ENCODE measurements at places on chromosomes 2 and 18. TPM values are rescaled to one million over a fixed set of nuclear protein-coding genes. Genes with fewer than 3 reads are reported as not detected.

GAREM1 gene
- 0.51 TPM for total RNA-seq

DNA sequence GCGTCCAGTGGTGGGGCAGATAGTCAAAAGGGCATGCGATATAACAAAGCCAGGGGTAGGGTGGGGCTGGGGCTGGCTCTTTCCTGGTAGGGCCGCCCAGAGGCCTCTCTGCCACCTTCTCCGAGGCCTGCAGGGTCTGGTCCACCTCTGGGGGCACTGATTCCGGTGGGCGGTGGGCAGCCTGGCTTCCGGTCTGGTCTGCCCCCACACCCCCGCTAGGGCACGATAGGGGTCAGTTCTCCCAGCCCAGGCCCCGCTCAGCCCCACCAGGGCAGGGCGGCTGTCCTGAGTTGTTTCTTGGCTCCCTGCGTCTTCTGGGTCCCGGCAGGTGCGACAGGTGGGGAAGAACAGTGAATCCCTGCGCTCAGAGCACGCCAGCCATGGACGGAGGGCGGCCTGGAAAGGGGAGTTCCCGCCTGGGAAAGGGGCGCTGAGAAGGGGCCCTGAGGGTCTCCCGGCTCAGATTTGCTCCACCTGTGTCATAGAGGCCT, 707 bp upstream of the ERFE start:
- H3K4me3 ChIP-seq: no peak overlapping the region

CD8B2 gene
- total RNA-seq: not detected

GRCh38 chr2:114550895-114551793, 108.7 kb downstream of the DPP10 start:
- no peak overlapping the region for H3K27ac ChIP-seq
- no peaks in the 10 kb centered on the region for H3K4me1 ChIP-seq
- DNase-seq: no peak
- no peak overlapping the region for H3K4me3 ChIP-seq
- no peaks in the 10 kb centered on the region for H3K27me3 ChIP-seq

DUSP2 gene
- 22.1 TPM for total RNA-seq

- H3K27ac ChIP-seq: peak overlapping the region; percentile 47
- H3K36me3 ChIP-seq: no peaks in the 10 kb centered on the region
- peaks cover 70% of the 10 kb centered on the region for H3K4me1 ChIP-seq
- no peaks in the 10 kb centered on the region for H3K27me3 ChIP-seq
- DNase-seq: no peak
- H3K4me3 ChIP-seq: no peak overlapping the region
Measured at GRCh38 chr2:197219636-197220035, 90.9 kb downstream of the ANKRD44 start.

DNA sequence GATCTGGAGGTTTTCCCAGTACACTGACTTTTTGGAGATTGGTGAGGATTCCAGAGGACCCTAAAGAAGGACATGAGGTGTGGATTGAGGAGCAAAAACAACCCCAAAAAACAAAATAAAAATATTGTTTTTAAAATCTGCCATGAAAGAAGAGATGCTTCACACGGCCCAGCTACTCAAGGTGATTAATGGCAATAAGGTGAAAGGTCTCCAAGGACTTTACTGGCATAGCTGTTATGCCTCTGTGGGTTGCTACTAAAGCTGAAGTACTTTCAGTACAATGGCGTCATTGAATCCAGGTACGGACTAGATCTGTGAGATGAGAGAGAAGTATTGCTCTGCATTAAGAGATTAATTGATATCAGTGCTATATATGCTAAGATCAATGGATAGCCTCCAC, 606.4 kb downstream of the TDRD15 start:
- no peak overlapping the region for H3K27ac ChIP-seq
- H3K36me3 ChIP-seq: no peaks in the 10 kb centered on the region
- H3K27me3 ChIP-seq: no peaks in the 10 kb centered on the region
- no peaks in the 10 kb centered on the region for H3K4me1 ChIP-seq
- no peak overlapping the region for H3K4me3 ChIP-seq

RNF125 gene
- total RNA-seq: 59.8 TPM

GRCh38 chr2:143347271-143347695, 218.1 kb downstream of the ARHGAP15 start:
- no peak overlapping the region for H3K4me3 ChIP-seq
- no peak overlapping the region for H3K27ac ChIP-seq
- no peak for DNase-seq
- no peaks in the 10 kb centered on the region for H3K27me3 ChIP-seq
- H3K4me1 ChIP-seq: no peaks in the 10 kb centered on the region
- H3K36me3 ChIP-seq: no peaks in the 10 kb centered on the region

DNA sequence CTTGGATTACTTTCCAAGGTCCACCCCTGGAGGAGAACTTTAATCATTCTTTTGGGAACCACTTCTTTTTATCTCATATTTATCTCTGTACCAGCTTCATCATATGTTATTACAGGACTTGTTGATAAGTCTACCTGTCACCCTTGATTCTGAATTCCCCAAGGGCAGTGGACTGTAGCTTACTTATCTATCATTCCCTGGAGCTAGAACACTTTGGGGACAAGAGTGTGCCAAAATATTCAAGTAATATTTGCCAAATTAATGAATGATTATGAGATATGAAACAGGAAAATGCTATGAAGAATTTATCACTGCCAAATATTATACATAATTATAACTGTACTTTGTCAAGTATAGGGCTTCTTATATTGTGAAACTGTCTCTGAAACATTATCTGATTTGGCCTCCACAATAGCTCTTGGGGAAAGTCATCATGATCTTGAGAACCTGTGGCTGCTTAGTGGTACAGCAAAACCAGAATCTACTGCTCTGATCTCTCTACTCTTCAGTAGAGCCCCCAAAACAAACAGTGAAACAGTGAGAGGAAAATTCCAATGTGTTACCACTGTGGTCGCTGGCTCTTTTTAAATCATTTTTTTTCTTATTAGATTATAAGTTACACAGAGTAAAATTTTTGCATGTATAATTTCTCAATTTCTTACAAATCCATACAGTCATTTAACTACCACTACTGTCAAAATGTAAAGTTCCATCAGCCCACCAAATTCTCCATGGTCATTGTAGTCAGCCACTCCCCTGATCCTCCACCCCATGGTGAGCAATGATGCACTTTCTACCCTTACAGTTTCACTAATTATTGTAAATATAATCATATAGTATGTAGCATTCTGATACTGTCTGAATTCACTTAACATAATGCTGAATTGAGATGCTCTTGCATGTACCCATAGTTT, 197.5 kb downstream of the PIEZO2 start:
- DNase-seq: no peak
- no peaks in the 10 kb centered on the region for H3K36me3 ChIP-seq
- no peaks in the 10 kb centered on the region for H3K4me1 ChIP-seq
- H3K27ac ChIP-seq: no peak overlapping the region
- no peak overlapping the region for H3K4me3 ChIP-seq

GRCh38 chr2:171834286-171834685, 59.8 kb downstream of the SLC25A12 start:
- no peaks in the 10 kb centered on the region for H3K27me3 ChIP-seq
- H3K36me3 ChIP-seq: peaks cover 19% of the 10 kb centered on the region
- H3K4me1 ChIP-seq: no peaks in the 10 kb centered on the region
- H3K4me3 ChIP-seq: no peak overlapping the region
- no peak overlapping the region for H3K27ac ChIP-seq

UPP2 gene
- not detected for total RNA-seq

DNA sequence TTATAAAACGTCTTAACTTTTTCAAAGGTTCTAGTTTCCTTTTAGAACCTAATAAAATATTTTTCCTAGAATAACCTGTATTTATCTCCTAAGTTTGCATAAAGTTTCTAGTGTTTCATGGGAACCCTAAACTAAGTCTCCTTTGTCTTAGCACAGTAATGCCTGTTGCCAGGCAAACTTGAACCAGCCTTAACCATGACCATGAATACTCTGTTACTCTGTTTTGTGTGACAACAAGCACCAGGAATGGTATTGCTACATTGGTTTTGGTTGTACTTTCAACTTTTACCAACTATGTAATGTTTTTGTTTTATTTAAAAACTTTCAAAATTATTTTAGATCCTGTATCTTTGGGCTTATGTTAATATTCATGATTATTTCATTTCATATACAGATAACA, 137.6 kb downstream of the CERS6 start:
- H3K4me3 ChIP-seq: no peak overlapping the region
- H3K27me3 ChIP-seq: no peaks in the 10 kb centered on the region
- H3K4me1 ChIP-seq: no peaks in the 10 kb centered on the region
- H3K27ac ChIP-seq: no peak overlapping the region

LRRTM4 gene
- total RNA-seq: not detected

All from naive thymus-derived CD4-positive, alpha-beta T cell (primary cell).